ENCODE measurements at places on chromosomes 1 and 21.

- DNase-seq = no peak
These were observed 2.2 kb downstream of the TMEM54 start for GRCh38 chr1:32898958-32899357.

- no peak for DNase-seq
These were observed 23.1 kb downstream of the TRAF5 start for GRCh38 chr1:211349741-211350140.

DNA sequence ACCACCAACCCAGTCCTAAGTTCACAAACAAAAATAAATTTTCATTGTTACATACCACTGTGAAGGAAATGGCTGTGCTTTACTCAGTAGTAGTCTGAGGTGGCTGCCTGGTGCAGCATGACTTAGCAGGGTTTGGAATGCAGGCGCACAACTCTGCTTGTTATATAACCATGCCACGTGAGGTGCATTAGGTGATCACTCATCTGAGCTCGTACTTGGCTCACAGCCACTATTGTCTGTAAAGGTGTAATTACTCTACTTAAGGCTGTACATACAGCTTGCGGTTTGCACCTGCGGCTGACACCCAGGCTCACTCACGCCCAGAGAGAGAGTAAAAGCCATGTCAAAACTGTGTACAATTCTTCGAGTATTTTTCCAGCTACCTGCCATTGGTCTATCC is 599.4 kb downstream of the LTN1 start:
- DNase-seq = no peak

DNA sequence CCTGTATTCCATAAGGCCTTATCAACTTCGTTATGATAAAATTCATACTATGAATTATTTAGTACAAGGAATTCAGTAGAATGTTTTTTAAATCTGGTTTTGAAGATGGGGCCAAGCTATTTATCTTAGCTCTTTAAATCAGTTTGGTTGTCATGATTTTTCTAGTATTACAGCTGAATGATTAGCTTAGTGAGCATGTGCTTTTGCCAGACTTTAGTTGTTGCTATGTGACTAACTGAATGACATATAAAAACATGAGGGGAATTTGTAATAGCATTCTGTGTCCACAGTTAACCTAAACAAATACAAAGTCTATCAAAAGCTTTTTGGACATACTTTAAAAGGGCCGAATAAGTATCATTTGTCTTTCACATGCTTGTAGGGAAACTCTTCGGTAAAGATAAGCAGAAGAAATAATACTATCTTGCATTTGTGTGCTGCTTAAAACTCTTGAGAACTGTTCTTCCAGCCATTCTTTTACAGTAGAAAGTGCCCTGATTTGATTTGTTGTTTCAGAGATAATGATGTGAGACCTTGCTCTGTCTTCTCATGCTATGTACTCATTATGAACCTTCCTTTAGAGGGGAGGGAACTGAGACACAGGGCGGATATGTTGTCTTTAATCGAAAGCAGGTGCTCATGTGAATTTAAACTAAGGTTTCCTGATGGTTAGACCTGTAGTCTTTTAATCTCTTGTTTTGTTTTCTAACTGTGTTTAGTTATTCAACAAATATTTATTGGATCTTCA is 18.8 kb downstream of the NEK7 start:
- no peak for DNase-seq

DNA sequence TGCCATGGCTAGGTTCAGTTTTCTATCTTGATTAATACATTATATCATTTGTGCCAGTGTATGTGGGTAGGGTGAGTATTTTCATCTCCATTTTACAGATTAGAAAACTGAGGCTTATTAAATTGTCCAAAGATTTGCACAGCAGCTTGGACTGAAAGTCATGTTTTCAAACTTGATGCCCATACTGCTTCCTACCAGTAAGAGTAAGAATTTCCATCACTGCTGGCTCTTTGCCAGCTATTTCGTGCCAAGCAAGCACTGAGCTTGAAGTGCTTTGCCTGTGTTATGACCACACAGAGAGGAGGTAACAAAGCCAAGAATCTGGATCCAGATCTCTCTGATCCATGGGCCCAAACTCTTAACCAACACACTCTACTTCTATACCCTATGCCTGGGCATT is 295.0 kb downstream of the VAV3 start:
- no peak for DNase-seq

DNA sequence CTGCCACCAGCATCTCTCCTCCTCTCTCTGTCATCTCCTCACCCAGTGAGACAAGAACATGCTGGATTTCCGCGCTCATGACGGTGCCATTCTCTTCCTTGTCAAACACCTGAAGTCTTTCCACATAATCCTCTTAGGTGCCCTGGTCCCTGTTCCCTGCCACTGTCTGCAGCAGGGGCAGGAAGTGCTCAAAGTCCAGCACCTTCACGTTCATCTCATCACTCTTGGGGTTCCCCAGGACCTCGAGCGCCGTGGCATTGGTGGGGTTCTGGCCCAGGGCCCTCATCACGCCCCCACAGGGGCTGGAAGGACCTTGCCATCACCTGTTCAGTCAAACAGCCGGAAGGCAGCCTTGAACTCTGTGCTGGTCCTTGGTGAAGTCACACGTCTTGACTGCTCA is 9.1 kb upstream of the AGPAT3 start:
- no peak for DNase-seq

- DNase-seq = no peak
These were observed 6.2 kb upstream of the BMP8A start for GRCh38 chr1:39485046-39485803.

DNA sequence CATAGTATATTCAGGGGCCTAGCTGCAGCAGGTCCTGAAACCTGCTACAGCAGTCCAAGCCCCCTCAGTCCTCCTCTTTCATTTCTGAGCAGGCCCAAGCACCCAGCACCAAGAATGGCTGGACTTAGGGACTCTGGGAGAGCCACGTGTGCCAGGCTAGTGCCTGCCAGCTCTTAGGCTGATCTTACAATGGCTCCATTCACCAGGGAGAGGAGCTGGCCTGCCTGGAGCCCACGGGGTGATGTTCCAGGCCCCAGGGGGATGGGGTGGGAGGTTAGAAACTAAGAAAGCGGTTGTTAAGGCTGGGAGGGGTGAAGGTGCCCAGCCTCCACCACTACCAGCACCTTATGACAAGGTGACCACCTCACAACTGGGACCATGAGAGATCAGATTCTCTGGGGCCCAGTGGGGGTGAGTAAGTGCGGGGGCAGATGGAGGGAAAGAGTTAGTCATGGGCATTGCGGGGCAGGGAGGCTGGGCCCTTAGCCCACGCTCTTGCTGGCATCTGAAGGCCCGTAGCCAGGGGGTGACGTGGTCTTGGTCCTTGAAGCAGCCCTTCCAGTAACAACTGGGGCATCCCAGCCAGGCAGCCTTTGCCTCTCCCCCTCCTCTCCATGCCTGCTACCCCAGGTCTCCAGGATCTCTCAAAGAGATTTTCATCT is 30.3 kb upstream of the CLIC4 start:
- no peak for DNase-seq

GRCh38 chr1:224377676-224378006 is 21.0 kb downstream of the CNIH4 start:
- no peak for DNase-seq

DNA sequence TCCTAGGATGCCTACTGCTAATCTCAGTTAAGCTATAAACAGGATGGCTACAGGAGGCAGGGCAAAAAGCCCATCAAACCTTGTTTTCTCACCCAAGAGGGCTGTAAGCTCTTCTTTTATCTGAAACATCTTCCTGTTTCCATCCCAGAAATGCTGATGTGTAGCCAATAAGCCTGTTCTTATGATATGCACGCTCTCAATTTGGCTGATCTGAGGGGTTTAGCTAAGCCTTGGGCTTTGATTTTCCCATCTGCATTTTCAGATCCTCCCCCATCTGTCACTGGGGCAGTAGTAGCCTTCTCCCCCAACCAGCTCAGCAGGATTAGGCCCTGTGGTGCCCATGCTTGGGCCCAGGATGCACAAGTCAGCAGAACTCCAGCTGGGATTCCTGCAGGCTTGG is 105.0 kb downstream of the BRINP2 start:
- DNase-seq = no peak

DNA sequence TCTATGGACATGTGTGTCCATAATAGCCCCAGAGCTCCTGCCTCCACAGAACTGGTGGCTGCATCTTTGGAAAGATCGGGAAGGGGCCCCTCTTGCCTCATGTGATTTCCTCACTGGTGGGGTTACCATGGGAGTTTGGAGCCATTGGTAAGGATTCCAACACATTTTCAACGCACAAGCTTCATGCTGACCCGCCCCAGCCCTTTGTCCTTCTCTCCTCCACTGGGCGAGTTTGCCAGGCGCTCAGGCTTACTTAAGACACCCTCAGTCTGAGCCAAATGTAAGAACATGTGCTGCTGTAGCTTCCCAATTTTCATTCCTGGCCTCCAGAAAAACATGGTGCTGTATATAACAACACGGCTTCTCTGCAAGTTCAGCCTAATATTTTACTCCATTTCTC is 72.4 kb downstream of the ATP5PO start:
- no peak for DNase-seq

DNA sequence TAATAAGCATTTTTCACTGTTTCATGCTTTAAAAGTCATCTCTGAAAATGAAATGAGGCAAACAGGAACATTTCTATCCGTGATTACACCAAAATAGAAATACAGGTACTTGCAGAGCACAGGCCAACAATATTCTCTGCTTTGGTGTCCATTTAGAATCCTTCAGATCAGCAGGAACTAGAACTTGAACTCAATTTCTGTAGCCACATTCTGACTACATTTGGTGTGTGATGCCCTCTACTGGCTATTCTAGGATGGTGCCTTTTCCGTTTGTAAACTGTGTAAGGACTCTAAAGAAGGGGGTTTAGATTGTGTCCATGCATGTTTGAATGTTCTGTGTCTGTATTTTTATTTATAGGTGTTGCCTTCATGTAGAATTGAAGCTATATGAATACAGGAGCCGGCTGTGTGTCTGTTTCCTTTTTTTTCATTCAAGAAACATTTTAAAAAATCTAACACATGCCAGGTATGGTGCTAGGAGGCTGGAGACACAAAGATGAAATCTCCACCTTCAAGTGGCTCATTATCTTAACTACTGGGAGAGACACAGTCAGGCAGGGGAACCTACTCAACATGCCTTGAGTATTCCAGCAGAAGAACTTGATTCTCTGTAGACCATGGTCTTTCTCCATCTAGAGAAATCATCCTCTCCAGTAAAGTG is 7.6 kb upstream of the ZNF326 start:
- peak; percentile 54 for DNase-seq

DNA sequence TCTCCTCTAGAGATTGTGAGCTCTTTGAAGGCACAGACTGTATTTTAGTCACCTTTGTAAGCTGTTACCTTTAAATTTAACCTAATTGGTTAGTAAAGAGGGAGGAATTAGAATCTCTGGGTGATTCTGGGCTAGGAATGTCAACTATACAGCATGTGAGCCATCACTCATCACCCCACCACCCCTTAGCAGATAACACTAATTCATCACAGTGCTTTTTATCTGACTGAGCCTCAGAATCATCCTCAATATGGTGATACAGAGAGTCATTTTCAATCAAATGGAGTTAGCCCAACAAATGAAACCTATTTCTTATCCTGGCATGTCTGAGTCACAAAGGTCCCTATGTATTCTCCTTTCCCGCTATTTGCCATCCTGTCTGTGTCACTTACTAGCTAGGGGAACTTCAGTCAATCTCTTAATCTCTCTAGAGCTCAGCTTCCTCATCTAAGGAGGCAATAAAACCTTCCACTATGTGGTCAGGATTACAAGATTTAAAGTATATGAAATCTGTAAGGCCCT is 13.3 kb downstream of the KCNJ10 start:
- DNase-seq = no peak

DNA sequence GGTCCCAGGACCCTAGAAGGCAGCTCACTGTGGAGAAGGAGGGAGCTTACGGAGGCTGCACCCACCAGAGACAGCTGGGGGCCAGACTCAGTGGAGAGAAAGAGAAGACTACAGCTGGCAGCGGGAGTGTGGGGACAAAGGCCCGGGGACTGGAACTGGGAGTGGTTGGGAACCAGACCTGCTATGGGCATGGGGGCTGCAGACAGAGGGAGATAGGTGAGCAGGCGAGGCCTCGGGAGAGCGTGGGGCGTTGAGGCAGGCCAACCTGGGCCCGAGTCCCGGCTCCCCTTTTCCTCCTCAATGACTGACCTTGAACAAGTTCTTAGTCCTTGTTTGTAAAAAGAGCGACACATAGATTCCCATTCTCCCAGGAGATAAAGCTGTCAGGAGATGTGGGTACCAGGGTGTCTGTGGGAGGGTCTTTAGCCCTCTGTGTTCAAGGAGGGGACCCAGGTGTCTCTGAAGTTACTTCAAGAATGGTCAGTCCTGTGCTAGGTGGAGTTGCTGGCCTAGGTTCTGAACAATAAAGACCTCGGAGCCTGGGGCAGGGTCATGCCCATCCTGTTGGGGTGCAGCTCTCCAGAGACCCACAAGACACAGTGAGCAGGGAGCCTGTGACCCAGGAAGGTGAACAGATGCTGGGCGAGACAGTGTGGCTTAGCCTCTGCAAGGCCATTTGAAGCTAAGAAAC is 87.9 kb downstream of the ITPKB start:
- DNase-seq = no peak

- no peak for DNase-seq
These were observed 3.3 kb upstream of the C1orf174 start for GRCh38 chr1:3903141-3904005.
